ENCODE measurements at places on chromosomes 11 and 22.

- DNase-seq = no peak
Measured at GRCh38 chr11:10824888-10825287, 16.2 kb upstream of the EIF4G2 start.

DNA sequence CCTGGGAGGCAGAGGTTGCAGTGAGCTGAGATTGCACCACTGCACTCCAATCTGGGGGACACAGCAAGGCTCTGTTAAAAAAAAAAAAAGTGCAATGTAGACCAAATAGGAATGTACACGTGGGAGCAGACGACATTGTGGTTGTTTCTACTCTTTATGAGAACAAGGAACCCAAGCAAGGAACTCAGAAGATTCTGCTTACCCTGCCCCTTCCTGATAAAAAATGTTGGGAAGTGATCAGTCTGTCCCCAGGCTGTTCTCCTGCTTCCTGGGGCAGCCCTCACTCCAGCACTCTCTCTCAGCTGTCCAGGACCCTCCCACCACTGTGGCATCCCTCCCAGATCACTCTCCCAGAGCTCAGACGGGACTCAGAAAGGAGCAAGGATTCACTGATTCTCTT is 31.8 kb downstream of the SLCO2B1 start:
- DNase-seq = no peak

DNA sequence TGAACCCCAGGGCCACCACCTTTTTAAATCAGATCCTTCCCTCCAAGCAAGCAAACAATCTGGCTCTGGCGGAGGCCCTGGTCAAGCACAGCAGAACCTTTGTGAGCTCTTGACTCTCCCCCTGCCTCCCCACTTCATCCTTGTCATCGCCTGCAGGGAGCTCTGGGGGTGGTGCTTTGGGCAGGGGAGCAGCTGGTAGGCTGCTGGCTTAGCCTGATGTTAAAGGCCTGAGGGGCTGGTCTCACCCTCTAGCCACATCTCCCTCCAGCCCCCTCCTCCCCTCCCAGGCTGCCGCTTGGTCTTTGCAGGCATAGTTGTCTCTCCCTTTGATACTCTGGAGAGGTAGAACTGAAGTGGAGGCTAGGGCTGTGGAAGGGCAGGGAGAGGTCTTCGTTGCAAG is 50.9 kb downstream of the THAP12 start:
- DNase-seq = no peak

GRCh38 chr11:30914143-30914762 is 328.1 kb upstream of the MPPED2 start:
- DNase-seq = no peak

DNA sequence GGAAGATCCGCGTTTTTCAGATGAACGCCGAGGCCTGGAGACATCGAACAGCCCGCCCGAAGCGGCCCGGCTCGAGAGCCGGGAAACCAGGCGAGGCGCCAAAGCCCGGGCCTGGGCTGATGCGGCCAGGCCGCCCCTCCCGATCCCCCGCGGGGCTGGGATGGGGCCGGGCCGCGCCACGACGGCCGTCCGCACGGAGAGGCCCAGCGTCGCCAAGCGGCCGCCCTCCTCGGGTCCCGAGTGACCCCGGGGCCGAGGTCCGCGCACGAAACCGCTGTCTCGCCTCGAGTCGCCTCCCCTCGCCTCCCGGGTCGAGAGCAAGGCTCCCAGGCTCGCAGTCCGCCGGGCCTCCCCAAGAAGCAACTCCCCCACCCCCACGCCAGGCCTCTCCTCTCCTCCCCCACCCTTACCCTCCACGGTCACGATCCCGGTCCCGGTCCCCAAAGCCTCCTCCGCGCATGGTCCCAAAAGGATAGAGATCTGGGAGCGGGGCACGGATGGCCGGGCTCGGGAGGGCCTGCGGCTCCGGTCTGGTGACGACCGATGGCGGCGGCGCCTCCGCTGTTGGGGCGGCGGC is 482 bp downstream of the DDX17 start:
- DNase-seq = peak; percentile 29

Data from amniotic stem cell (primary cell).